ENCODE measurements at places on chromosomes 4 and X.

DNA sequence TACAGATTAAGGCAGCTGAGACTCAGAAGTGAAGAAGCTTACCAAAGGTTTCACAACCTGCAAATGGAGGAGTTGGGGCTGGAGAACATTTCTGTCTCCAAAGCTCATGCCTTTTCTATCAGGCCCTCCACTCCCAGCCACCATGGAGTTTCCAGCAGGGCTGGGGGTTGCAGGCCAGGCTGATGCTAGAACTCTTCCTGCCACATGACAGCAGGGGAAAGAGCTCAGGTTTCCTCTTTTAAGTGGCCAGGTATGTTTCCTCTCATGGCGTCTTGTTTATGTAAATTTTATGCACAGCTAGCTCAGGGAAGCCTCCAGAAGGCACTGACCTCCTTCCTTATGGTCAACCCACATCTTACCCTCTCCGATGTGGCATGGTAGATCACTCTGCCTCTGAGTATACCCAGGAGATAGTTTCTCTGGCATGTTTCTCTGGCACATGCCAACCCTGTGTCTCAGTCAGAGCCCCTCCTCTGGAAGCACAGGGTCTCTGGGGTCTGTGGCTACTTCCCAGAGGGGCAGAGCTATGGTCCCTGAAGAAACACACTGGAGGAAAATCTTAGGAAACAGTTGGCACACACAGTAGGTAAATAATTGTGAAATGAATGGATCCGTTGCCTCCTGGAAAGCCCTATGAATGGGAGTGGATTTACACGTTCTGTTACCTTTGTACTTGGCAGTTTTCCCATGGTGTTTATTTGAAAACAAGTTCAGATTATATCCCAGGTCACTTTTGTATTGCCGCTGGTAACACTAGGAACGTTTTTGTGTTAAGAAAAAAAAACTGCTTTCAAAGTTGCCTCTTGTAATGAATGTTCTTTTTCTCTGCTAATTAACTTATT lies 28.9 kb downstream of the PDK3 start:
- DNase-seq: no peak

- peak; percentile 17 for DNase-seq
Observed at GRCh38 chrX:78104447-78105176, 564 bp downstream of the PGK1 start.

- peak; percentile 35 for DNase-seq
Observed at GRCh38 chrX:19121898-19122640, at the start of gene ADGRG2. TSS of gene ADGRG2 (minus strand) at chrX:19122468. CDS start at chrX:19068834, 53,634 bp downstream.

- no peak for DNase-seq
Observed at GRCh38 chr4:101419336-101420135, 72.2 kb upstream of the PPP3CA start.

DNA sequence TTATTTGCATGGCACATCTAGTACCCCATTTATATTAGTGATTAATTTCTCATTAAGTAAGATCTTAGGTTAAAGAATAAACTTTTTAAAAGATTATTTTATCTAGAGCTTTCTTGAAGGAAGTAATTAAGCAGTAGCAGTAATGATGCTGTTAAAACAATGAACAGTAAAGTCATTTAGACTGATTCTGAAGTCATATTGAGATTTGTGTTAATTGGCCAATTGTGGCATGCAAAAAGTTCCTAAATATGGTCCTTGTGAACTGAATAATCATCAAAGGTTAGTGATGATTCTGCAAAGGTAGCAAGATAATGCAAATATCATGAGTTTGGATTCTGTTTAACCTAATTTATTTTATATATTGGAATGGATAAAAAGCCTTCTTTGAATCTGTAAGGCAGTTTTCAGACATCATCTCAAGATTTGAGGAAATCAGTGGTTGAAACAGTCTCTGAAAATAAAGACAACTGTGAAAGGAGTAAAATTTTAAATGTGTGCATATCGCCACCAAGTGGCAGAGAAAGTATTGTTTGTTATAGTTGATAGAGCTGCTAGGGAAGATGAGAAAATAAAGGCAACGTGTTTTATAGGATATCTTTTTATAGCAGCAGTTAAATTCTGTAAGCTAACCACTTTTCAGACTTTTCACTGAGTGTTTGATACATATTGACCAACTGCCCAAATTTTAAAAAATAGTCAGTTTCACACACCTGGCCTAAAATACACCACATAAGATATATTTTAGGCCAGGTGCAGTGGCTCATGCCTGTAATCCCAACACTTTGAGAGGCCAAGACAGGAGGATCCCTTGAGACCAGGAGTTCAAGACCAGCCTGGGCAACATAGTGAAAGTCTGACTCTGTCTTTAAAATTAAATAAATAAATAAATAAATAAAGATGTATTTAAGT lies 79.6 kb downstream of the CCKAR start:
- DNase-seq: no peak

- DNase-seq: no peak
Observed at GRCh38 chr4:154126276-154126675, 337.4 kb upstream of the SFRP2 start.

DNA sequence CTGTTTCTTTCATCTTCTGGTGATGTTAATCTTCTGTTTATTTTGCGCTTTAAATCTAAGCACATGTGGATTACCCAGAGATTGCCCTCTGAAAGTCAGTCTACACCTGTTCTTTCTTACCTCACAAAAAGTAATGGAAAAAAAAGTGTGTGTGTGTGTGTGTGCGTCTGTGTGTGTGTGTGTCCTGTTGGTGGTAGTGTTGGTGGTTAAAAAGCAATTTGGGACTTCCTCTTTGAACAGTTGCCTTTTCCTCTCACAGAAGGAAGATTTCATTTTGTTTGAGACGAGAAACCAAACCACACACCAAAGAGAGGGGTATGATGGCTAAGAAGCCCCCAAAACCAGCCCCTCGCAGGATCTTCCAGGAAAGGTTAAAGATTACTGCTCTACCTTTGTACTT lies at the start of gene STAP1:
STAP1 (plus strand) TSS at position 235 of the 400 bp plus-strand sequence; CDS start at position 318, 83 bp downstream.
- DNase-seq: no peak

GRCh38 chr4:24040811-24041210 lies 151.0 kb upstream of the PPARGC1A start:
- DNase-seq: no peak

- no peak for DNase-seq
Observed at GRCh38 chr4:123412700-123413512, 16.3 kb downstream of the SPRY1 start.

GRCh38 chr4:1061760-1062159 lies 50.3 kb downstream of the FGFRL1 start:
- DNase-seq: no peak

DNA sequence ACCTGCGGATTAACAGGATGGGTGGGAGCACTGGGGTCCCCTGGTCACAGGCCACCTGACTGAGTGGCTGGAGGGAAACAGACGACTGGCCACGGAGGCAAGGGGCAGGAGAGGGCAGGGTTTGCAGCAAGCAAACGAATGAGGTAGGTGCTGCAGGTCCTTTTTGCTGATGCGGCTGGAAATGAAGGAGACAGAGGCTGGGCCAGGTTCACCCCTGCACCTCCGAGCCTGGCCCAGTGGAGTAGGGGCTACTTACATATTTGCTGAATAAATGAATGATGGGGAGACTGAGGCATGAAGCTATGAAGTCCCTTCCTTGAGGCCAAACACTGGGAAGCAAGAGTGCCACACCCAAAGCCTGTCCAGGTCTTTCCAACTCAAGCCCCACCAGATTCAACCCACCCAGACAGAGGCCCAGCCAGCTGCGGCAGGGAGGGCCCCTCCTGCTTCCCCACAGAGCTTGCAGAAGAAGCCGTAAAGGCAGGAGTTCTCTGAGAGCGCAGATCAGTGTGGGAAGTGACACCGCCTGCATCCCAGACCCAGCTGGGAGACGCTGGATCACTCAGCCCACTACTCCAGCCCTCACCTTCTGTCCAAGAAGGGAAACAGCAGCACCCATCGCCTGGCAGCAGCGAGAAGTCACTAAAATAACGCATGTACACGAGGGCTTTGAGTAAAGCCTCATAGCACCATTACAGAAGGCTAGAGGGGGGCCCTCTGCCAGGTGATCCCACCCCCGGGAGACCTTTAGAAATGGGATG lies 36.1 kb upstream of the C4orf50 start:
- DNase-seq: no peak

DNA sequence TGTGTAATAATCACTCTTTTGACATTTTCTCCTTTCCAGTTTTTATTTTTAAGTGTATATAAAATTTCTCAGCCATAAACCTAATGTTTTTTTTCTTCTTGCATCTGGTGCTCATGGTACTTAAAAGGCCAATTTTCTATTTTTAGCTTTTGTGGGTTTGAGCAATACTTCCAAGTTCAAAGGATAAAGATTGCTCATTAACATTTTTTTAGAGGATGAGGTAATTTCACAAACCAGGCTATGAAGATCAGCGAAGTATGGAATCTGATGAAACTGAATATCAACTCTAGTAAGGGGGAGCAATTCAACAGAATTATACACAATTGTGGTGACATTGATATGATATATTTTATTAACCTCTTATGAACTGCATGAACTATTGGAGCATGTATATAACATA lies 25.8 kb upstream of the KLHL34 start:
- DNase-seq: no peak

- DNase-seq: no peak
Observed at GRCh38 chr4:73055241-73055897, 14.1 kb downstream of the COX18 start.

GRCh38 chr4:98657531-98658286 lies 702 bp downstream of the TSPAN5 start:
- peak; percentile 28 for DNase-seq

DNA sequence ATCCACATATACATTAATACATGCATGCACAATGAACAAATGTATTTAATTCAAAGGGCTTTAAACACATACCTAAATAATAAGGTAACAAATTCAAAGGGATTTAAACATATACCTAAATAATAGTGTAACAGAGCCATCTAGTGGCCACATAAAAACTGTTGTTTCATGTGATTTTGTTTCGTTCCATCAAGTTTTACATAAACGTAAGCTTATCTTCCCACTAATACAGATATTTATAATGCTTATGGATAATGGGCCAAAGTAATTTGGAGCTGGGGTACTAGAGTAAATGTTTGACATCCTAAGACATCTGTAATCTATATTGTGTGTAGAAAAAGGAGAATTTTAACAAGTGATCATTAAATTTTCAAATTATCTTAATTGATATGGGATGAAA lies 82.3 kb downstream of the PRSS12 start:
- no peak for DNase-seq

GRCh38 chr4:153535772-153536513 lies 69.8 kb downstream of the TMEM131L start:
- DNase-seq: peak; percentile 44

DNA sequence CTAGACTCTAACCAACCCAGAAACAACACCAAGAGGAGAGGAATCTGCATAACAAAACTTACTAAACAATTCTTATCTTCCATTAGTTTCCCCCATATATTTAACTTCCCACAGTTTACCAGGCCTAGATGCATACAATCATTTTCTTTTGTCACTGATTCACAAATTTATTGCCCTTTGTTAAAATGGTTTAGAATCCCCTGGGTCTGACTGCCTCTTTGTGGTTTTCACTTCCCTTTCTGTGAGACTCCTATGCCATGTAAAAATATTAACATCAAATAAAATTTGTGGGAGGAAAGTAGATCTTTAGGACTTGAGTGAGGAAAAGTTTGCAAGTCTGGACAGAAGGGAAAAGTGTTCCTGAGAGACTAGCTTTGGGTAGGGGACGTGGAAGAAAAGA lies 393.8 kb upstream of the CNKSR2 start:
- DNase-seq: no peak

DNA sequence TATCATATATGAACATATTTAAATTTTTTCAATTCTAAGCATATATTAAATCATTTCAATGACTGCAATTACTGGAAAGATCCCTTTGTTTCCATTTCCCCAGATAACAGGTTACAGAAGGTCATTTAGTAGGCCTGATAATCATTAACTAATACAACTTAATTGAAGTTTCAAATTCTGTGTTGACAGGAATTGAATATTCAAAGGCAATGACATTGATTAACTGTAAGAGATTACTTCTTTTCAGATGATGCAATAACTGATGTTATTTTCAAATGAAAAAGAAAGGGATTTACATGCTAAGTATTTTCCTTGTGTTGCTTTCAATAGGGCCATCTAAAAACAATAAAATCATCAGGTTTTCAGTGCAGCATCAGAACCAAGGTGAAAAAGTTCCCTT lies 81.1 kb upstream of the ENPEP start:
- DNase-seq: no peak

DNA sequence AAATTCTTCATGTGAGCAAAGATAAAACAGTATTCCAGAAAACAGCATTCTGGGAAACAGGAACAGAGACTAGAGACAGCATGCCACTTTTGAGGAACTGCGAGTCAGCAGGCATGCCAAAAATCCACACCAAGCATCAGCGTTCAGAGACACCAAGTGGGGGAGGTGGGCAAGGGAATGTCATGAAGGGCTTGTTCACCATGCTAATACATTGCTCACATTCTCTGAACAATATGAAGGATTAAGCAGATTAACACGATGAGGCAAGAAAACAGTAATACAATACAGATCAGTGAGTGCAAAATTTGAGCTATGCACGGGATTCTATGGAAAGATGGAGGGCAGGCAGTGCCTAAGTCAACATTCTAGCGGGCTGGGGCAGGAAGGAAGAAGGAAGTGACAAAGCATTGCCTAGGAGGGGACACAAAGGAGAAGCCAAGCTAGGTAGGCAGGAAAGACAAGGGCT lies 278.3 kb downstream of the FBXW7 start:
- no peak for DNase-seq

DNA sequence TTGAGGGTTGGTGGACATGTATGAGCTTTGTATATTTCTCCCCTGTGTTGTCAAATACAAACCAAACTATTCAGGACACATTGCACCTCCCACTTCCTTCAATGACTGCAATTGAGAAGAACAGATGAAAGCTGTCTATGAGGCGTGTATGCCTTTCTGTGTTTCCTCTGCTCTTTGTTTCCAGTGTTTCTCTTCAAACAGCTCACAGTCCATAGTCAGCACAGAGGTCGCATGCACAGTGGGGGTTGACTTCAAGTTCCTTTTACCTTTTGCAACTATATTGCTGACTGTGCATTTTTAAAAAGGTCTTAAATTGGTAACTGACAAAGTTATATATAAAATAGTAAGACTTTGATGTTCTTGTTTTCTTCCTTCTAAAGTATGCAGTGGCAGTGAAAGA lies 957.8 kb downstream of the C4orf33 start:
- no peak for DNase-seq

GRCh38 chrX:142686653-142687283 lies 339.0 kb upstream of the SPANXN4 start:
- no peak for DNase-seq

Data from WTC11 (cell line).